ENCODE measurements at places on chromosomes 7 and 10.

DNA sequence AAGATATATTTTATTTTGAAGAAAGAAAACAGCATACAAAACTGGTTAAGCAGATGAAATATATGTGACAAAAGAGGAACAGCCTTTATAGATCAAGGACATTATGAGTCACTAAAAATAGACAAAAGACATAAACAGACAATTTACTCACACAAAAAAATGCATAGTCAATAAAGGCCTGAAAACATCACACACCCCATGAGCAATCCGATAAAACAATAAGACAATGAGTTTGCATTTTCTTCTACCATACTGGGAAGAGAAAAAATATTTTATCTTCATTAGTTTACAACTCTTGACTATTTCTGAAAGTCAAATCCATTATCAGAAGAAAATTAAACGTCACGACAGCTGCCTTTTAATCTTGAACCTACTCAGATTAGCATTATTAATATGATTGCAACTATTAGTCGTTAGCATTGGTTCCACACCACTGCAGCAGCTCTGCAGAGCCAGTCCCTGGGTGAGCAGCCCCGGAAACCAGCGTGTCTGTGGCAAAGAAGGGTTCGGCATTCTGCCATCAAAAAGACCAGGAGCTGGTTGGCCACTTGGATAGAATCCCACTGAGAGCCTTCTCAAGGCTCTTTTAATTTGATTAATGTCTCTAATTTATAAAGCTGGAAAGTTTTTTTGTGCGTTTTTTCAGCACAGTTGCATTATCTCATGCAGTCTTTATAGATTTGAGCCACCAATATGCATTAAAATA, 305.4 kb upstream of the SHH start:
- DNase-seq = no peak

DNA sequence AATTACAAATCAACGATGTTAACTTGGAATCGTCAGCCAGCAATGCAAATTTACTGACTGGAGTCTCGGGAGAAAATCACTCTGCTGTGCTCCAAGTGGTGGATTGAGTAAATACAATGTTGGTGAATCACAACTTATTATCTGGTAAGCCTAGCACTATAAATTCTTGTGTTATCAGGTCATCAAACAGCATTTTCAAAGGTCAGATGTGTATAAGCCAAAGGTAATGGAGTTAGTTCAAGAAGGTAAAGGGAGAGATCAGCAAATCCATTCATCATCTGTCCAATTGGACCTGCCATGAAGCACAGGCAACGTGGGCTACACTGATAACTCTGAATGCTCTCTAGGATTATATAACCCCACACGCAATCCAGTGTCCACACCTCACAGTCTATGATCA, 13.9 kb downstream of the CUBN start:
- no peak for DNase-seq

DNA sequence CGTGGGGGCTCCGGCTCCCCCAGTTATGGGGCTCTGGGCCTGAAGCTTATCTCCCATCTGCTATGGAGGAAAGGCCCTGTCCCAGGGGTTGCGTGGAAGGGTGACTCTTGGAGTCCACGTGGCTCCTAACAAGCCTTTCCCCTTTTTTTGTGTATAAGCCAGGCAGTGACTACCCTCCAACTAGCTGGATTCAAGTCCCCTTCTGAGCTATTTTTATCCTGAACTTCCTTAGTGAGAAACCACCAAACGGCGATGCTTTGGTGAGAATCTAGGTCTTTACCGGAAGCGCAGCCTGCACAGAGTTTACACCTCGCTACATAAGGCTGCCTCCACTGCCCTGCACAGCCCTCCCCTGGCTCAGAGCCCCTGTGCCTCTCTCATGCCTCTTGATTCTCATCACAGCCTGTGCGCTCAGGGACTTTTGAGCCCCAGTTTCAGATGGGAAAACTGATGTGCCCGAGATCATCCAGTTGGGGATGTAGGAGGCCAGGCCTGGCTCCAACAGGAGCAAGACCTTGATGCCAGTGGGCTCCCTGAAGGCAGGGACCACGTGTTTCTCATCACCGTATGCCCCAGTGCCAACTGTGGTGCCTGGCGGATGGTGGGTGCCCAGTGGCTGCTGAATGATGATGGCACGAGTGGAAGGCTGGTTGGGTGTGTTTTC, 102.3 kb upstream of the PPIF start:
- no peak for DNase-seq

DNA sequence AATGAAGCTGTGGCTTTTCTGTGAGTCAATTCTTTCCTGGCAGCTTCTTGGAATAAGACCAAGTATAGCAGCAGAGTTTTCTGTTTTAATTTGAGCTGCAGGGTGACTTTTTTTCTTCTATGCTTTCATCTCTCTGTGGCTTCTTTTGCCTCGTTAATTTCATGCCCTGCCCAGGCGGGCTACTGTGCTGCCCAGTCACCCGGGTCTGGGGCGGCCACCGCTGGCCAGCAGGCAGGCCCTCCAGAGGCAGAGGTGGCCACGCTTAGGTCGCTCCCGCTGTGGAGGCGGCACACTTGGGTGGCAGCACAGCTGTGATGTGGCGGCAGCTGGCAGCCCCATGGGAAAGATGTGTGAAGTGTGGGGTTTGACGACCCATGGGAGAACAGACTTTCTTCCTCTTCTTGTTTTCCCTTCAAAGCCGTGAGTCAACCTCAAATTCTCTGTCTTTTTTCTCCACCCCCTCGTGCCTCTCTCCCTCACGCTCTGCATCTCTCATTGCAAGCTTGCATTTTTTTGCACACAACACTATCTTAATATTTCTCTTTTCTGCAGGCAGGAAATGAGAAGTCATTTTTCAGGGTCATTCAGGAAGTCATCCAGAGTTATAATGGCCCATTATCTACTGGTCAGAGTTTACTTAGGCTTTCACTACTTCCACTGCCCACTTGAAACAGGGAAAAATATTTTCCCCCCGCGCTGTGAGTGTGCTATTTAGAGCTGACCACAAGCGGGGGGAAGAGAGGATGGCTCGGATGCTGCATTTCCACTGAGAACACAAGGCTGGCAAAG, 67.8 kb downstream of the EGFR start:
- DNase-seq = no peak

DNA sequence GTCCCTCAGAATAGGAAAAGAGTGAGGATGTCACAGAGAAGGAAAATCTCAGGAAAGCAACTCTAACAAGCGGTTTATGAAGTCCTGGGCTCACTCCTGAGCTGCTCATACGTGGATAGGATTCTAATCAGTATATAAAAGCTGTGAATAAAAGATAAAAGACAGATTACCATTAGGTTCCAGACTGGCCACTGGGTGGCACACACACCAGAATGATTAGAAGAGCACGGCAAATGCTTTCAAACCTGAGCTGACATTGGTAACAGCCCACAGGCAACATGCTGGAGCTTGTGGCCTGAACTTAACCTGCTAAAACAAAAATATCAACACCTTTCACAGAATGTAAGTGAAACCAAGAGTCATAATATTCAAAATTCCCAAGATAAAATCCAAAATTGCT, 370.8 kb downstream of the GRID1 start:
- DNase-seq = peak; percentile 2

DNA sequence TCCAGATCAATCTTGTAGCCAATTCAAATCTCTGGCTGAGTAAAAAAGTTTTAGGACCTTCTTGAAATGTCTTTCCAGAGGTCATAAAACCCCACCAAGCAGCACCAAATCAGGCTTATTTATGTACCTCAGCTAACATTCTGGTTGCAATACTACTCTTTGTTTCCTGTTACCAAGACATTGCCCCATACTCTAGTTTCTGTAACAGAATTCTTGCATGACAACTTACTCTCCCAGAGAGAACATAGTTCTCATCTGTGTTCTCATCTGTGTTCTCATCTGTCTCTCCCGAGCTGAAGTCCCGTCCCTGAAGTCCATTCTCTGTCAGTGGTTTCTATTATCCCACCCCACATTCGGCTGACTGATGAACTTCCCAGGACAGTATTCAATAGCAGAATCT, 1285.1 kb downstream of the XPNPEP1 start:
- no peak for DNase-seq

DNA sequence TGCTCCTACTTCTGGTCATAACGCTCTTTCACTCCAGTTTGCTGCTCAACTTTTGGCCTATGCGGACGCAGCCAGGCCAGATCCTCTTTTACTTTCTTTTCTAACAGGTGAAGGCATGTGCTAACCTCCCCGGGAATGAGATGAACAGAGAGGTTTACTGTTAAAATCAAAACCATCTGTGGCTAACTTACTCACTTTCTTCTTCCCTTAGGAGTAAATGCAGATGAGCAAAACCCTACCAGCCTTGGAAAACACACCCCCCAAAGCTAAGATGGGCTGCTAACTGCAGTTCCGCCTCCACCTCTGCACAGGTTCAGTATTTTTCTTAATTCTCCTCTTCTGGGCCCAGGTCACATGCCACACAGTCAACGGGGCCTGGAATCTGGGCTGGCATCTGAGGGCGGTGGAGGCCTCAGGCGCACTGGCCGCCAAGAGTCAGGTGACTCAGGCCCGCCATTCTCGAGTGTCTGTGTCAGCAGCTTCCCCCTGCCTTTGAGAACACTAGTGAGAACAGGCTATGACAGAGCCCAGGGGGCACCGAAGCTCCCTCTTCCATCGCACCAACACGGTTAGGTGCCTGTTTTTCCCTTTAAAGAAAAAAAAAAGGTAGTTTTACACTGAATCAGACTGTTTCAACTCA, 11.1 kb downstream of the FAM53B start:
- peak; percentile 57 for DNase-seq

GRCh38 chr10:27947540-27947939, 51.3 kb downstream of the ODAD2 start:
- DNase-seq = no peak

DNA sequence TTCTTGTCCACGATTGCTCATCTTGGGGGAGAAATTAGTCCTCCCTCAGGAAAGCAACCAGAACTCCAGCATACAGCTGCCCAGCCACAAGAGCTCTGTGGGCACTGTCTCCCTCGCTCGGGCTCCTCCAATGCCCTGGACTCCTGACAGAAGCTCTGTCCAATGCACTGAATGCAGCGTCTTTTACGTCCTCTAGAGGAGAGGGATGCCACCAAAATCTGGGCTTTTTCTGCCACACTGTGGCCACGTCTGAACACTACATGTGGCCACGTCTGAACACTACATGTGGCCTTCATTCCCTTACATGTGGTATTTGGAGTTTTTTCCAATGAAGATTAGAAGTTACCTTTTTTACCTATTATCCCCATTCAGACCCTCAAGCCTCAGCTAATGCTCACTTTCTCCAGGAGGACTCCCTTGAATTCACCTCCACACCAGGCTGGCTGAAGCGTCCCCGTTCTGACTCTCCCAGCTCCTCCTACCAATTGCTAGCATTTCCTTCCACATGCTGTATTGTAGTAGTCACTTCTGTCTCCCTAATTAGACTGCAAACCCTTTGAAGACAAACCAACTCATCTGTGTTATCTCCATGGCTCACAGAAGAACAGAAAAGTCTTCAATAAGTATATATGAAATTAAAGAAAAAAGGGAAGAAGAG, 134.3 kb upstream of the PDE1C start:
- no peak for DNase-seq

Measured in activated CD4-positive, alpha-beta T cell treated with anti-CD3 and anti-CD28 coated beads, Interleukin-2, amount 50 U/mL, for 4 hours (primary cell).